ENCODE measurements at places on chromosomes 6 and 20. TPM values are rescaled to one million over a fixed set of nuclear protein-coding genes. Genes with fewer than 3 reads are reported as not detected.

The MYT1 gene
- not detected for total RNA-seq

The CD93 gene
- total RNA-seq, result 1.5 TPM

The ARHGAP40 gene
- total RNA-seq, result not detected

DNA sequence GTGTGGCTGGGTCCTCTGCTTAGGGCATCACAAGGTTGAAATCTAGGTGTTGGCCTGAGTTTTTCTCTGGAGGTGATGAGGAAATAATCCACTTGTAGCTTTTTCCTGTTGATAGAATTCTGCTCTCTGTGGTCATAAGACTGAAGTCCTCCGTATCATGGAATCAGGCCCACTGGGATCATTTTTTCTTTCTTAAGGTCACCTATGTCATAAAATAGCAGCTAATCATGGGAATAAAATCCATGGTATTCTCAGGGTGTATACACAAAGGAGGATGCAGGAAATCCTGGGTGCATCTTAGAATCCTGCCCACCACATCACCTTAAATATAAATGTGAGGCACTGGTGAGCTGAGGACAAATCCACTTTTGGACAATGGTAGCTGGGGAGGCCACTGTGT is 72.7 kb downstream of the PRDM1 start:
- DNase-seq, result no peak

The LTB gene
- total RNA-seq, result 136 TPM

- no peak for DNase-seq
Measured at GRCh38 chr6:169991913-169992312, 240.5 kb downstream of the ERMARD start.
